ENCODE measurements at places on chromosomes 1 and 21. TPM values are rescaled to one million over a fixed set of nuclear protein-coding genes. Genes with fewer than 3 reads are reported as not detected.

KPRP gene
- not detected for total RNA-seq

AGRN gene
- total RNA-seq, result 38.6 TPM

TEX38 gene
- not detected for total RNA-seq

AGBL4 gene
- not detected for total RNA-seq

VSIG8 gene
- not detected for total RNA-seq

CD1E gene
- total RNA-seq, result not detected

DCAF8 gene
- total RNA-seq, result 152 TPM

CFAP141 gene
- not detected for total RNA-seq

ZNF326 gene
- total RNA-seq, result 22.6 TPM

DNA sequence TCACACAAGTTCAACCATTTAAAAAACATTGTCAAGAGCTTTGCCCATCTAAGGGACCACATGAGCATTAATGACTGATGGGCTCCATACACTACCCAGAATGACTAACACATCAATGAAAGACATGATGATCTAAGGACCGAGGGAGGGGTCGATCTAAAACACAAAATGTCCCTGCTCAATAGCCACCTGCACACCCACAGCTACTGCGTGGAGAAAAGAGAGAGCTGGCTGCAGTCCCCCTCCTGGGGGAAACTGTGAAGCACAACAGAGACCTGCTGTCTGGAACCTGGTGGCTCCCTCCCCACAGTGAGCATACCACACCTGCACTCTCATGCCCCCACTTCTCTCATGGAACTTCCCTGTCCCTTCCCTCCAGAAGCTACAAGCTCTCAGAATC, 130.1 kb upstream of the ERG start:
- no peaks in the 10 kb centered on the region for H3K27me3 ChIP-seq
- peak overlapping the region; percentile 17 for H3K27ac ChIP-seq
- no peak for DNase-seq

- H3K4me3 ChIP-seq, result peak overlapping the region; percentile 49
- H3K36me3 ChIP-seq, result no peaks in the 10 kb centered on the region
- H3K27me3 ChIP-seq, result no peaks in the 10 kb centered on the region
- no peaks in the 10 kb centered on the region for H3K4me1 ChIP-seq
- DNase-seq, result no peak
Observed at GRCh38 chr1:20071416-20071815, 1.4 kb downstream of the PLA2G5 start.

DNA sequence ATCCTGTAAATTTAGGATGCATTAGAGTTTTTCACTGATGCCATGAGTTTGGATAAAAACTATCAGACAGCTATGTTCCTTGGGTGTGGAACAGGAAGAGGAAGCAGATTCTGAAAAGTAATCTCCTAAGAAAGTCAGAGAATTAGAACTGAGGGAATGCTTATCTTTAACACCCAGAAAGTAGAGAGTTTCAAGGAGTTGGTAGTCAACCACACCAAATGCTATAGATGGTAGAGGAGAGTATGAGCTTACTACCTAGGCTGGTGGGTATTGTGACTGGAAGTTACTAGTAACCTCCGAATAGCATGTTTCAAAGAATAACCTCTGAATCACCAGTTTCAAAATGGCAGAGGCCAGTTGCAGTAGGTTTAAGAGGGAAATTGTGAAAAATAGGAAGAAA, 288.0 kb downstream of the HMCN1 start:
- H3K36me3 ChIP-seq, result peaks cover 2% of the 10 kb centered on the region
- peaks cover 3% of the 10 kb centered on the region for H3K4me1 ChIP-seq
- DNase-seq, result no peak
- H3K4me3 ChIP-seq, result no peak overlapping the region
- no peak overlapping the region for H3K27ac ChIP-seq
- no peaks in the 10 kb centered on the region for H3K27me3 ChIP-seq

DNA sequence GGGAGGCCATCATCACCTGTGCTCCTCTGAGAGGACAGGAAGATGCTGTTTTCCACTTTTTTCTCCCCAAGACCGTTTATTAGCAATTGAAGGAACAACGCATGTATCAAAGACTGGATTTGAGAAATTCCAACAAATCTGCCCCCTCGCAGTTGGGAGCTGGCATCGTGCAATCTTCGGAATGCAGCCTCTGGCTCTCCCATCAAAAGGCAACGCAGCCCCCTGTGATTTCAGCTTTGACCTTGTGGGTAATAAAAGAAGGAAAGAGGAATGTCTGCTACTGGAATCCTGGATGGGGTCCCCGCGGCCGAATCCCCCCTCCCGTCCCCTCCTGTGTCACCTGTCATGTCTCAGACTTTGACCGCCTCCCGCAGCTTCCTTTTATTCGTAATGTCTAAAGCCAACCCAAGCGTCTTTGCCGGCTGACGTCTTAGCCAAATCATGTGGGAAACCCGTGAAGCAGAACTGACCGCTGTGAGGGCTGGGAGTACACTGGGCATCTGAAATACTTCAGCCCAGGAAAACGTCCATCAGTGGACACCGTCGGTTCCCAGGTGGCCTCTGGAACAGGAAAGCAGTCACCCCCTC, 101.5 kb downstream of the WDR4 start:
- no peak overlapping the region for H3K4me3 ChIP-seq
- H3K4me1 ChIP-seq, result no peaks in the 10 kb centered on the region
- H3K36me3 ChIP-seq, result no peaks in the 10 kb centered on the region
- no peaks in the 10 kb centered on the region for H3K27me3 ChIP-seq
- no peak for DNase-seq
- H3K27ac ChIP-seq, result no peak overlapping the region

- H3K4me3 ChIP-seq, result no peak overlapping the region
- peaks cover 2% of the 10 kb centered on the region for H3K27me3 ChIP-seq
- no peak for DNase-seq
- no peak overlapping the region for H3K27ac ChIP-seq
- no peaks in the 10 kb centered on the region for H3K4me1 ChIP-seq
Observed at GRCh38 chr1:118963456-118964430, 24.4 kb downstream of the TBX15 start.

- no peak overlapping the region for H3K4me3 ChIP-seq
- H3K27ac ChIP-seq, result no peak overlapping the region
- H3K36me3 ChIP-seq, result peaks cover 7% of the 10 kb centered on the region
- H3K27me3 ChIP-seq, result no peaks in the 10 kb centered on the region
- no peaks in the 10 kb centered on the region for H3K4me1 ChIP-seq
Observed at GRCh38 chr1:169872906-169873305, 20.8 kb downstream of the SCYL3 start.

- no peak for DNase-seq
- H3K4me3 ChIP-seq, result no peak overlapping the region
- no peaks in the 10 kb centered on the region for H3K36me3 ChIP-seq
- H3K27me3 ChIP-seq, result no peaks in the 10 kb centered on the region
- no peak overlapping the region for H3K27ac ChIP-seq
Observed at GRCh38 chr1:177925006-177925405, 44.9 kb downstream of the SEC16B start.

DNA sequence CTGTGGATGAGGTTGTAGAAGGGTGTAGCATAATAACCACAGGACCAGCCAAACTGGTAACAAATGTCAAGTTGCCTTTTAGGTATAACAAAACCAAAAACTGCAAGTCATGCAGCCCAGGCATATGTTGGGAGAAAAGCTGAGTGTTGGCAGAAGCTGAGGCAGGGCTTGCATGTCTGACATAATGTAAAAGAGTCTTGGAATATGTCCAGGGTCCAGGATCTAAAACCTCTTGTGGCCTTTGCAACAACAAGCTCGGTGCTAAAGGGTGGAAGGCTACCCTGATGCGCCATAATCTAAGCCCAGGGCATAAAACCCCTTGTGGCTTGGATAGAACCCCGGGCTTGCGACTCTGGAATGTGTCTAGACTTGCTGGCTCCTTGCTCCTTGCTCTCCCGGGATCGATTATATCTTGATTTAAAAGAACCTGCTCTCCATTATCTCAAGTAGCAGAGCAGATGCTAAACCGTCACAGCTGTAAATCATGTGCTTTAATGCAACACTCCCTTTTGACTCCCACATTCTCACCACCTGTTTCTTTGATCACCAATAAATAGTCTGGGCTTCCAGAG, 26.5 kb upstream of the SLC35A3 start:
- no peaks in the 10 kb centered on the region for H3K4me1 ChIP-seq
- no peak overlapping the region for H3K27ac ChIP-seq
- no peaks in the 10 kb centered on the region for H3K27me3 ChIP-seq
- no peak for DNase-seq
- H3K36me3 ChIP-seq, result no peaks in the 10 kb centered on the region
- no peak overlapping the region for H3K4me3 ChIP-seq

DNA sequence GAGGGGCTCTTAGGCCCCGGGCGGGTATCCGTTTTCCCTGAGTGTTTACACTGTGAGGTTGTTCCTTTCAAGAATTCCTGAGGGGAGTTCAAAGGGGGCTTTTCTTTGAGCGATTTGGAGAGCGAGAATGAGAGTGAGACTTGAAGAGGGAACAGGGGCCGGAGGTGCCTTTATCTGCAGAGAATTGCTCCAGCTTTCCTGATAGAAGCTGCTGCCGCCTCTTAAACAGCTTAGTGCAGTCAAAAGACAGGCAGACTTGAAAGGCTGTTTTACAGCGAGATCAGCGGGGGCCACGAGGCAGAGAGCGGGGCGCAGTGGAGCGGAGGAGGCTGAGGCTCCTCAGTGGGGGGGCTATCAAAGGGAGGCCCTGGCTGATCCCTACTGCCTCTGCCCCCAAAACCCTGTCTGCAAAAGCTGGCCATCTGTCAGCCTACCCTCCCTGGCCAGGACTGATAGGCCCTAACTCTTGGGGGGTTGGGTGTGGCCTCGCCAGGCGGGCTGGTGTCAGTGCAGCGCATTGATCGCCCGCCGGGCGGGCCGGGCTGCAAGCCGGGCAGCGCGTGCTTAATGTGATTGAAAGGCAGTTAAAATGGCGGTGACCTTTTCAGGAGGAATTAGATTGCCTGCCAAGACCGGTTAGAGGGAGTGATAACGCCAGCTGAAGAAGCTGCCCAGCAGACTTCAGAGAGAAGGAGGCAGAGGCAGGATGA, 36.4 kb downstream of the TMEM53 start:
- no peaks in the 10 kb centered on the region for H3K27me3 ChIP-seq
- H3K36me3 ChIP-seq, result no peaks in the 10 kb centered on the region
- DNase-seq, result no peak
- no peak overlapping the region for H3K4me3 ChIP-seq
- H3K4me1 ChIP-seq, result no peaks in the 10 kb centered on the region

DNA sequence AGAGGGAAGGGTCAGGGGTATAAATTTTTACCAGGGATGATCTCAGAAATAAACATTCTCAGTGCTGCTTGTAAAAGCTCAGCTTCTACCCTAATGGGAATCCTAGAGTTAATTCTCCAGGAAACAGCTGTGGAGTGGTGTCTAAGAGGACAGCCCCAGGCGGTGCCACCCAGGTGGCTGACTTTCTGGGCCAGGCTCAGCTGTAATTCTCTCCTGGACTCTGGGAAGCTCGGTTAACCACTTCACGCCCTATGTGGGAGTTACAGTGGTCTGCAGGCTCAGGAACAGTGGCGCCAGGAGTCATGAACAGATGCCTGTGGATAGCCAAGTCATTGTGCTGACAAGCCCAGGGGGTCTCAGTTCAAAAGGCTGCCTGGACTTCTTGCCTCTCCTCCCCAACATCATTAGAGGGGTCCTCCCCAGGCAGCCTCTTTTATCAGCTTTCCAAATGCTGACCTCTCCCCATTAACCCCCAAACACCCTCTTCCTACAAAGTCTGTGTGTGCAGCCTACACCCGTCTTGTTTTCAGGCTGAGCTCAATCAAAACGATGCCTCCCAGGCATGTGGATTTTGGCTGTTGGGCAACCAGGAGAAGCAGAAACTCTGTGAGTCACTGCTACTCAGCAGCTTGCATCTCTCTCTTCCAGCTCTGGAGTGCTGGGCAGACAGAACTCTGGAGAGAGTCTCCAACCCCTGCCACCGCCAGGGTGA, 1.2 kb downstream of the HHIPL2 start:
- H3K36me3 ChIP-seq, result no peaks in the 10 kb centered on the region
- no peak overlapping the region for H3K4me3 ChIP-seq
- no peaks in the 10 kb centered on the region for H3K4me1 ChIP-seq
- DNase-seq, result peak; percentile 54
- H3K27ac ChIP-seq, result no peak overlapping the region
- H3K27me3 ChIP-seq, result no peaks in the 10 kb centered on the region

GRCh38 chr1:162327144-162327787, 49.4 kb downstream of the SPATA46 start:
- no peaks in the 10 kb centered on the region for H3K27me3 ChIP-seq
- no peaks in the 10 kb centered on the region for H3K4me1 ChIP-seq
- no peak for DNase-seq
- no peak overlapping the region for H3K4me3 ChIP-seq
- H3K27ac ChIP-seq, result no peak overlapping the region
- no peaks in the 10 kb centered on the region for H3K36me3 ChIP-seq

DNA sequence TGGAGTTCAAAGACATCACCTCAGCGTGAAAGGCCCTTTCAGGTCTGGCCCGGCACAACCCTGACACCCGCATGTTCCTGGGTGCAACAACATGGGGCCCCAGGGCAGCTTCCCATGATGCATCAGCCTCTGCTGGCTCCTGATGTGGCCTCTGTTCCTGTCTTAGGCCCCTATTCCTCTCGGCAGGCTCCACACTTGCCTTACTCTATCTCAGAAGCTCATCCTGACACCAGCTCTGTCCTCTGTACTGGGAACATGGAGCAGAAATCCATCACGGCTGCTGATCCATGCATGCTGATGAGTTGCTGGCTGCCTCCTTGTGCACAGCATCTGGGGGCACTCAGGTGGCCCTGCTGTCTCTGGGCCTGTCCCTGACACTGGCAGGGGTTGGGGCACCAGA, 74.6 kb downstream of the ADARB1 start:
- H3K4me3 ChIP-seq, result no peak overlapping the region
- no peaks in the 10 kb centered on the region for H3K36me3 ChIP-seq
- DNase-seq, result no peak

- no peak for DNase-seq
- no peak overlapping the region for H3K4me3 ChIP-seq
- H3K4me1 ChIP-seq, result no peaks in the 10 kb centered on the region
- H3K27ac ChIP-seq, result no peak overlapping the region
Observed at GRCh38 chr1:99146129-99146848, 118.0 kb upstream of the PLPPR4 start.

DNA sequence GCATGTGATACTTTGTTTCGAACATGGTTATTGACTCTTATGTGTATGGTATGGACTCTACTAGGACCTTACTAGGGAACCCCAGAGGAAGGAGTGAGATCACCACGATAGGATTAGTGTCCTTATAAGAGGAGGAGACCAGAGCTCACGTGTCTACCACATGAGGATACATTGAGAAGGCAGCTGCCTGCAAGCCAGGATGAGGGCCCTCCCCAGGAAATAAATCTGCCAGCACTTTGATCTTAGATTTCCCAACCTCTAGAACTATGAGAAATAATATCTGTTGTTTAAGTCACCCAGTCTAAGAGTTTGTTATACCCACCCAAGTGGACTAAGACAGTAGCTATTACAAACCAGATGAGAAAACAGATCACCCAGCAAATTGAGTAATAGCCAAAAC, 559.3 kb upstream of the USP24 start:
- DNase-seq, result no peak
- H3K4me1 ChIP-seq, result no peaks in the 10 kb centered on the region
- H3K4me3 ChIP-seq, result no peak overlapping the region
- no peak overlapping the region for H3K27ac ChIP-seq

- H3K36me3 ChIP-seq, result no peaks in the 10 kb centered on the region
- H3K4me3 ChIP-seq, result no peak overlapping the region
- H3K27ac ChIP-seq, result no peak overlapping the region
- no peak for DNase-seq
- H3K4me1 ChIP-seq, result no peaks in the 10 kb centered on the region
Observed at GRCh38 chr1:46621930-46622329, 5.3 kb upstream of the MOB3C start.

- no peaks in the 10 kb centered on the region for H3K27me3 ChIP-seq
- DNase-seq, result no peak
- H3K27ac ChIP-seq, result no peak overlapping the region
- H3K4me1 ChIP-seq, result peaks cover 9% of the 10 kb centered on the region
- no peak overlapping the region for H3K4me3 ChIP-seq
Observed at GRCh38 chr1:84374991-84375696, 23.1 kb upstream of the DNASE2B start.

Measured in aorta (tissue), 5 donors.